ENCODE measurements at places on chromosomes 11 and 22.

GRCh38 chr11:2825889-2826678 is 59.5 kb downstream of the CDKN1C start:
- peak; percentile 94 for DNase-seq

GRCh38 chr11:69919659-69920344 is 100.6 kb upstream of the FGF3 start:
- no peak for DNase-seq

DNA sequence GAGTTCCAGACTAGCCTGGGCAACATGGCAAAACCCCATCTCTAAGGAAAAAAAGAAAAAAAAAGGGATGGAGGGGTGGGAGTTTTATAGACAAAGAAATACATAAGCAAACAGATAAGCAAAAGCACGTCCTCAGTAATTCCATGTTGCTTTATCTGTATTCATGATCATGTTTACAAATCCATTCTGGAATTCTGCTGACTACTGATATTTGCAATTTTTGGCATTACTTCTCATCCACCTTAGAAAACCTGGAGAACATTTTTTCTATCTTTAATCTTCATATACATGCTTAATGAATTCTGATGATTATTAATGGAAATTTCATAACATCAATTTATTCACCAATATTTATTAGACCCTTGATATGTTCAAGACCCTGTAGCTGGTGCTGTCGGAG is 1.7 kb upstream of the FDX1 start:
- DNase-seq, result no peak

DNA sequence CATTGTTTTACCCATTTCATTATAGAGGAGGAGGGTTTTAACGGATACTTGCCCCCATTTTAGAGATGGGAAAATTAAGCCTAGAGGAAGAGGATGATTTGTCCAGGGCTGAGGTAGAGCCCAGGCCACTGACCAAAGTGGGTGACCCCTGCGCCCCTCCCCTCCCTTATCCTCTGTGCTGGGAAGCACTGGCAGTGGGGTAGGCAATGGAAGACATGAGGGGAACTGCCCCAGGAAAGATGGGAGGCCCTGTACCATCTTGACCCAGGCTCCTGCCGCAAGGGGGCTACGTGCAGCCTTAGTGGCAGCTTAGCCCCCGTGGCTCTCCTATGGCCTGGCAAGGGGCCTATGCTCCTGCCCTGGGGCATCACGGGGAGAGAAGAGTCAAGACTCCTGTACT is 76.4 kb upstream of the MYOD1 start:
- no peak for DNase-seq

GRCh38 chr11:15969701-15970329 is 386.5 kb downstream of the SOX6 start:
- DNase-seq, result peak; percentile 63

DNA sequence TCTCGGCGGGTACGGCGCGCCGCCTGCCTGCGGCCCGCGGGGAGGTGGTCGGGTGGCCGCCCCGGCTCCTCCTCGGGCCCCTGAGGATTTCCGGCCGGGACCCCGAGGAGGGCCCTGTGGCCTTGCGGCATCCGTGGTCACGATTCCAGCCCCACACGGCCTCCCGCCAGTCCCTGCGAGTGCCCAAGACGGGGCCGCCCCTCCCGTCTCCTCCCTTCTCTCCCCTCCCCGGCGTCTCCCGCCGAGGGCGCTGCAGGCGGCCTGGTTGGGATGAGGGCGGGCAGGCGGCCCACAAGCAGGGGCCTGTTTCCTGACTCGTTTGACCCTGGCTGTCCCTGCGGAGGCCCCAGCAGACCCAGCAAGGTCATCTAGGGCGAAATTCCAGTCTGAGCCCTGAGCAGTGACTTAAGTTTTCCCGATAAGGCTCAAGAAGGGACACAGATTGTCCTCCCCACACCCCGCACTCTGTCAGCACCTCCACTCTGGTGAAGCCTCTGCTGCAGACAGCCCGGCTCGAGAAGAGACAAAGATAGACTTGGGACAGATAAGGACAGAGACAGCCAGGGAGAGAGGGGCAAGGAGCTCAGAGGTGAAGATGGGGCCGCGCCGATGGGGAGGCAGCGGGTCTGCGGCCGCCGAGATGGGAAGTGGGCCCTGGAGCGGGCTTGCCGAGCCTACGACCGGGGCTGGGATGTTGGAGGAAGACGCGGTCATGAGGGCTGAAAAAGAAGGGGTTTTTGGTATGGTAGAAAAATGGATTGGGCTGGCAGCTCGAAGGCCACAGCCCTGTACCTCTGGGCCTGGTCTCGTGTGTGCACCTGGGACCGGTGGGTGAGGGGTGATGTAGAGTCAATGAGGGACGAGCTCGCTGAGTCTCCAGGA is 95.0 kb downstream of the SWAP70 start:
- DNase-seq, result no peak

DNA sequence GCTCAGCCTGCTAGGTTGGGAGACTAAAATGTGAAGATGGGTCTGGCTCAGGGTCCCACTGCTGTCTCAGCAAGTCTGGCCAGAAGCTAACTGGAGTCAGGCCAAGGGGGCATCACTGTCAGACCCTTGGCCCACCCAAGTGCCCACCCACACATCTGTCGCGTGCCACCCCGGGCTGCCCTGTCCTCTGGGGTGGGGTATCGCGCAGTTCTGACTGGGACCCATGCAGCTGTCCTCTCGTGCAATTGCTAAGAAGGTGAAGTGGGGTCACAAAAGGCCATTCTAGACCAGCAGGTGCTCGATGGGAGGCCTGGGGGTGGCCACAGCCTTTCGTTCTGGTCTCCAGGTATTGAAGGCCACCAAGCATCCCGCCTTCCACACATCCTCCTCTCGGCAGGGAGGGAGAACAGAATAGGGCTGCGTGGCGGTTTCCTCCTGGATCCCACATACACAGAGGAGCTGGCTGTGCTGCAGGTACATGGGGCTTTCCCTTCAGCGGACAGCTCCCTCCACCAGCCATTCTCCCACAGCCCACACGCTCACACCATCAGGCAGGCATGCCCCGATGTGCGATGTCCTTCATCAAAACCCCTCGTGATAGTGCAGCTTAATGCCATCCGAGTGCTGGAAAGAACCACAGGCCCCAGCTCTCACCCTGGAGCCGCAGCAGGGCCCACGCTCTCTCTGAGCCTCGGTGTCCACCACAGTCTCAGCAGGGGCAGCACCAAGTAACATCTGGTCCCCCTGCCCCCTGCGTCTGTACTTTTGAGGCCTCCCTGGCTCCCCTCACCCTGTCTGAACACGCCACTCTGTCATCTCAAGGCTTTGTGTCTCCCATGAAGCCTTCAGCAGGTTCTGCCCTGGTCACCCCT is 37.6 kb downstream of the SHANK2 start:
- DNase-seq, result no peak

- DNase-seq, result no peak
Measured at GRCh38 chr11:6655790-6656583, at the start of gene DCHS1. Gene DCHS1 (minus strand): TSS chr11:6655809. CDS start chr11:6641613, 14,196 bp downstream.

DNA sequence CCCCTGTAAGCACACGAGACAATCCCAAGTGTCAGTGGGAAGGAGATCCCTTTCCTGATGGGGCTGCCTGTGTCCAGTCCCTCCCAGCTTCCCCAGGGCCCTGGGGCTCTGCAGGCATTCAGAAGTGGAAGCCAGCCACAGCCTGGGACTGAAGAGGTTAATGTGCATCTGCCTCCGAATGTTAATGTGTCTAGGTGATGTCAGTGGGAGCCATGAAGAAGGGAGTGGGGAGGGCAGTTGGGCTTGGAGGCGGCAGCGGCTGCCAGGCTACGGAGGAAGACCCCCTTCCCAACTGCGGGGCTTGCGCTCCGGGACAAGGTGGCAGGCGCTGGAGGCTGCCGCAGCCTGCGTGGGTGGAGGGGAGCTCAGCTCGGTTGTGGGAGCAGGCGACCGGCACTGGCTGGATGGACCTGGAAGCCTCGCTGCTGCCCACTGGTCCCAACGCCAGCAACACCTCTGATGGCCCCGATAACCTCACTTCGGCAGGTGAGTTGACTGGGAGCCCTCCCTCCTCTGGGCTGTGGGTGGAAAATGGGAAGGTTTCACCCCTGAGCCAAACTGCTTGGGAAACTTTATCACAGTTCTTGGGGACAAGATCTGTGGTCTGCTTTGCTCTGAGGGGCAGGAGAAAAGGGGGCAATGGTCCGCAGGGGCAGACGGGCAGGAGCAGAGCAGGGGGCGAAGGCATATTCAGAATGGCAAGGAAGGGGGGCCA is at the start of gene MCHR1:
TSS of gene MCHR1 (plus strand) at position 236 of the 715 bp plus-strand sequence. CDS start at position 405, 169 bp downstream.
- DNase-seq, result no peak

DNA sequence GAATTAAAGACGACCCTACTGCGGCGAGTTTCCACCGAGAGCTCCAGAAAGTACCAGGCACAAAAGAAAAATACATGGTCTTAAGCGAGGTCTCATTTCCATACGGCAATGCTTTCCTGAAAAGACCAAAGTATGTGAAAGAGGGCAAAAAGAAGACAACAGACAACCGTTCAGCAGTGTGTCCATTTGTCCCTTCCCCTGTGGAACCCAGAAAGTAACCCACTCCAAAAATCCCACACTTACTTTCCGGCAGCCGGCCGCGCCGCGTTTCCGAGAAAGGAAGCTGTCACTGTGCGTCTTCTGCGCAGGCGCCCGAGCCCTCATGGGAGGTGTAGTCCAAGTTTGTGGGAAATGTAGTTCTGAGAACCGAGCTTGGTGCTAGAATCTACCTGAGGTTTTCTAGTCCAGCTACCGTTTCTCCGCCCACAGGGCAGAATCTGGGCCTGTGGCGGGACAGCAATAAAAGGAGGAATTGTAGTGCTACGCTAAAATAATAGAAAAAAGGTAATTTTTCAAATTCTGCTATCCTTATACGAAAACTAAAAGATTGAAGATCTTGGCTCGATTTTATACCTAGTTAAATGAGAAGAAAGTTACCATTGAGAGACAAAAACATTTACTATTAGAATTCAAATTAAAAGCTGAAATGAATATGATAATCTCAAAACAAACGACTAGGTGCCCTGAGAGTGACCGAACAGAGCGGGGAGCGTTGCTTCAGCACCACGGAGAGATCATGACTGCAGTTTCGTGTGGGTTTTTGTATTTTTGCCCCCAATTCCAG is at the start of gene PUS3:
TSS of gene PUS3 (minus strand) at position 280 of the 784 bp plus-strand sequence. CDS start 6,922 bp downstream, outside the sequence.
- peak; percentile 22 for DNase-seq

GRCh38 chr11:65421794-65422632 is 585 bp upstream of the NEAT1 start:
- DNase-seq, result peak; percentile 97

DNA sequence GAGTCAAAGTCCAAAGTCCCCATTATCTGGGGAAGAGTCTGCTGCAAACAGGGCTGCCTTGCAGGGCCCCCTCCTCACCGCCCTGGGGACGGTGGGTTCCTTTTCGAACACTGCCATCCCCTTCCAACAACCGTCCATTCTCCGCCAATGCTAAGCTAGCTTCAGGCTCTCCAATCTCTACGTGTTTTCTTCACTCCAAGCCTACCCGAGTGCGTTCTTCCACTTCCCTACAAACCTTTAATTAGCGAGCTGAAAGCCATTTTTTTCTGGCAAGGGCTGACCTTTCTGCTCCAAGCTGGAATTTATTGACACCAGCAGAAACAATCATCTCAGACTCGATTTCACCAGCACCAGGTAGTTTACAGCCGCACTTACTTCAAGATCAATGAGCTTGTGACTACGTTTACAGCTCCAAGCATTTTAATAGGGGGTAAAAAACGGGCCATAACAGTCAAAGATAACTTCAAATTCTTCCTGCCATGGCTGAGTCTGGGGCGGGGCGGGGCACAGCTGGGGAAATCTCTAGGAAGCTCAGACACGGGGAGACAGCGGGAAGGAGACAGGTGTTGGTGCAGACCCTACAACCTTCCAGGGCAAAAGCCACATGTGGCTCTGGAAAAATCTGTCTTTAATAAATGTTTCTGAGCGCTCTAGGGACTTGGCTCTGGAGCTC is 82.2 kb downstream of the PHF21B start:
- no peak for DNase-seq

DNA sequence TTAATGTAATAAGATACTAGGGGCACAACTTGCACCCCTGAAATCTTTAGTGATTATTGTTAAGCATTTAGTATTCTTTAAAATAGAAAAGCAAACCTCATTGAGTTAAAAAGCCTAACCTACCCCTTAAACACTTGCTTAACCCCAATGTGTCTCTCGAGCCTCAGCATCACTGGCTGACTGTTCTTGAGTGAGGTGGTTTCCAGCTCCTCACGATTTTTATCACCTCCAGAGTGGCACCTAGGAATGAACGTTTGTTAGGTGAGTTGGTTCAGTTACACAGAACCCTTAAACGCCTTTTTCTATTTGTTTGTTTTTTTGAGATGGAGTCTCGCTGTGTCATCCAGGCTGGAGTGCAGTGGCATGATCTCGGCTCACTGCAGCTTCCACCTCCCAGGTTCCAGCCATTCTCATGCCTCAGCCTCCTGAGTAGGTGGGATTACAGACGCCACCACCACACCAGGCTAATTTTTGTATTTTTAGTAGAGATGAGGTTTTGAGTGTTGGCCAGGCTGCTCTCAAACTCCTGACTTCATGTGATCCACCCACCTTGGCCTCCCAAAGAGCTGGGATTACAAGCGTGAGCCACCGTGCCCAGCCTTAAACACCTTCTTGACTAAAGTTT is 13.7 kb downstream of the YWHAH start:
- DNase-seq, result no peak

DNA sequence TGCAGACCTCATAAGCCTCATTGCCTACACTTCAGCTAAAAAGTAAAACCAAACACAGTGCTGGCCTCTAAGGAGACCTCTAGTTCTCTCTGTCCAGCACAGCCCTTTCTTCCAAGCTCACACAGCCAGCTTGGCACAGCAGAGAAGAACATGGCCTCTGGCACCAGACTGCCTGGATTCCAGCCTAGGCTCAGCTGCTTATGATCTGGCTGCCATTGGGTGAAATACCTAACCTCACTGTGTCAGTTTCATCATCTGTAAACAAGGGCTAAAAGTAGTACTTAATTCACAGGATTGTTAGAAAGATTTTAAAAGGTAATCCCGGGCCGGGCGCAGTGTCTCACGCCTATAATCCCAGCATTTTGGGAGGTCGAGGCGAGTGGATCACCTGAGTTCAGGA is 9.9 kb upstream of the ACER3 start:
- DNase-seq, result no peak

- DNase-seq, result no peak
Measured at GRCh38 chr11:111360150-111361043, 18.7 kb downstream of the POU2AF1 start.

- DNase-seq, result no peak
Measured at GRCh38 chr11:116376054-116376453, 396.7 kb downstream of the BUD13 start.
